ENCODE measurements at places on chromosomes 6 and 20.
A peak's percentile ranks its signal among the peaks of the same experiment; 100 is the strongest.

DNA sequence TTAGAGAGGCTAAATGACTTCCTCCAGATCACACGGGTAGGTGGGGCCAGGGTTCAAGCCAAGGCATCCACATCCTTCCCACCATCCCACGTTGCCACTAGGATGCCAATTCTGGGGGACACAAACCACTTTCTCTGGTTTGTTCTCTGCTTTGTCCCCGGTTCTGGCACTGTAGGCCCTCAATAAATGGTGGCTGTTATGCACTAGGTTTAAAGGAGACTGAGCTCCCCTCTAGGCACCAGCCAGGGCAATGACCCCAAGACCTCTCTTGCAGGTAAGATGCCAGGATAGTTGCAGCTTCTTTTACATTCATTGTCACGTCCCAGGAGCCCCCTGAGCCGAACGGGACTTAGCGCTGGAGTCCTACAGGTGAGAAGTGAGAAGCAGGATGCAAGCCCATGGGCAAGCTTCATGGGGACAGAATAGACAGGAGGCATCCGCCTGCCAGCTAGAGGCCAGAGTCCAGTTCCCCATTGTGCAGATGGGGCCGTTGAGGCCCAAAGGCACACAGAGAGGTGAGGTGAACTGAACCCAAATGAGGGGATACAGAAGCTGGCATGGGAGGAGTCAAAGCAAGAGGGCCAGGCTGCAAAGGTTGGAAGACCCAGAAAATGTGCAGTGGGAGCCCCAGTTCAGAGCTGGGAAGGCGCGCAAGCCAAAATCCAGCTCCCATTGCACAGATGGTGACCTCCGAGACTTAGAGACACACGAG lies 677 bp downstream of the PXMP4 start:
- no peaks in the 10 kb centered on the region for H3K36me3 ChIP-seq
- peaks cover 6% of the 10 kb centered on the region for H3K4me1 ChIP-seq
- H3K27ac ChIP-seq: peak overlapping the region; percentile 70
- H3K4me3 ChIP-seq: peak overlapping the region; percentile 80
- DNase-seq: no peak

- no peak overlapping the region for H3K27ac ChIP-seq
- H3K27me3 ChIP-seq: peaks cover 5% of the 10 kb centered on the region
- H3K4me1 ChIP-seq: no peaks in the 10 kb centered on the region
These were observed 642 bp downstream of the EEF1A2 start for GRCh38 chr20:63497946-63498935.

DNA sequence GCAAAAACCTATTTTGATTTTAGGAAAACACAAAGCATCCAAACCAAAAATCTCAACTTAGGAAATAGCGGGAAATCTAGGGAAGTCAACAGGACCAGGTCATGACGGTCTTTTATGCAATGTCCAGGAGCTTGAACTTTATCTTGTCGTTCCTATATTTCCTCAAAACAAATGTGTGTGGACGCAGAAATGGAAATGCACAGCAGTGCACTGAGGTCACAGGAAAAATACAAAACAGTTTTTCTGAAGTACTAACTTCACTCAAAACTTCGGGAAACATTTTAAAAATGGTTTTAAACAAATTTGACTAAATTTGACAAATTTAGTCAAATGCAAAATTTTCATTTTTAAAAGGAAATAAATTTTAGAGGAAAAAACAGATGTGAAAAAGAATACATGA lies 5.5 kb upstream of the SLC17A2 start:
- no peak overlapping the region for H3K27ac ChIP-seq
- no peak for DNase-seq
- no peak overlapping the region for H3K4me3 ChIP-seq
- H3K4me1 ChIP-seq: no peaks in the 10 kb centered on the region
- H3K36me3 ChIP-seq: no peaks in the 10 kb centered on the region

DNA sequence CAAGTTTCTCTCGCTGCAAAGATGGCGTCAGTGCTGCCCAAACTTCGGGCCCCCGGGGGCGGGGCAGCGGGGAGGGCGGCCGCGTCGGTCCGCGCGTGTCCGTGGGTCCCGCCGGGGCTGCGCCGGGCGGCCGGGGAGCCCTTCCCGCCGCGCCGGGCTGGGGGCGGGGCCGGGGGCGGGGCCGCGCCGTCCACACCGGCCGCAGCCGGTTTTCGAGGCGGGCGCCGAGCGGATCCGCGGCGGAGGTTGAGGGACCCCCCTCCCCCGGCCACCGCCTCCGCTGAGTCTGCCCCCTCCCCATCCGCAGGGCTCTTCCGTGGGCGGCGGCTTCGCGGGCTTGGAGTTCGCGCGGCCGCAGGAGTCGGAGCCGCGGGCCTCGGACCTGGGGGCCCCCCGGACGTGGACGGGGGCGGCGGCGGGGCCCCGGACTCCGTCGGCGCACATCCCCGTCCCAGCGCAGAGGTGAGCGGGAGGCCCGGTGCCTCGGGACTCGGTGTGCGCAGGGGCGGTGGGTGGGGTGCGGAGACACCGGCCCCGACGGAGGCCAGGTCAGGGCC lies 572 bp downstream of the SLC2A4RG start:
- peak overlapping the region; percentile 69 for H3K4me3 ChIP-seq
- no peaks in the 10 kb centered on the region for H3K27me3 ChIP-seq
- peaks cover 22% of the 10 kb centered on the region for H3K36me3 ChIP-seq
- peak; percentile 25 for DNase-seq

- H3K4me1 ChIP-seq: no peaks in the 10 kb centered on the region
- H3K4me3 ChIP-seq: no peak overlapping the region
- H3K27ac ChIP-seq: no peak overlapping the region
These were observed 22.2 kb upstream of the GABRR1 start for GRCh38 chr6:89239338-89239737.

DNA sequence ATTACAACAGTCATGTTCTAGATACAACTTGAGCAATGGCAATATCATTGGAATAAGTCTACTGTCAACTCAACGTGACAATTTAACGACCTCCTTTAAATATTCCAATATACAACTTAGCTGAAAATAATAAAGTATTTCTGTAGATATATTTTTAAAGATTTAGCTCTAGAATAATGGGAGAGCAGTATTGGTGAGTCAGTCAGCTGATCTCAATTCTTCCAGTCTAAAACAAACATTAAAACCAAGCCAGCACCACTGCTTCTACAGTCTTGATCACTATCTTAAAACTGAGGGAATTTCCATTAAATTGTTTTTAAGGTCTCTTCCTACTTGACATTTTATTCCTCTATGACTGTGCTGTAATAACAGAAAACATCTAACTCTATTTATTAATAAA lies 38.2 kb downstream of the NOL7 start:
- DNase-seq: no peak
- no peak overlapping the region for H3K27ac ChIP-seq
- H3K36me3 ChIP-seq: no peaks in the 10 kb centered on the region
- no peaks in the 10 kb centered on the region for H3K27me3 ChIP-seq
- no peaks in the 10 kb centered on the region for H3K4me1 ChIP-seq

- peak overlapping the region; percentile 96 for H3K4me3 ChIP-seq
- no peaks in the 10 kb centered on the region for H3K4me1 ChIP-seq
- peak overlapping the region; percentile 96 for H3K27ac ChIP-seq
- H3K36me3 ChIP-seq: no peaks in the 10 kb centered on the region
These were observed 636 bp downstream of the SUPT3H start for GRCh38 chr6:45377043-45377553.

- DNase-seq: peak; percentile 60
- H3K36me3 ChIP-seq: no peaks in the 10 kb centered on the region
- no peaks in the 10 kb centered on the region for H3K4me1 ChIP-seq
- H3K4me3 ChIP-seq: peak overlapping the region; percentile 41
- no peak overlapping the region for H3K27ac ChIP-seq
- no peaks in the 10 kb centered on the region for H3K27me3 ChIP-seq
These were observed 46.0 kb upstream of the UST start for GRCh38 chr6:148700741-148701311.

DNA sequence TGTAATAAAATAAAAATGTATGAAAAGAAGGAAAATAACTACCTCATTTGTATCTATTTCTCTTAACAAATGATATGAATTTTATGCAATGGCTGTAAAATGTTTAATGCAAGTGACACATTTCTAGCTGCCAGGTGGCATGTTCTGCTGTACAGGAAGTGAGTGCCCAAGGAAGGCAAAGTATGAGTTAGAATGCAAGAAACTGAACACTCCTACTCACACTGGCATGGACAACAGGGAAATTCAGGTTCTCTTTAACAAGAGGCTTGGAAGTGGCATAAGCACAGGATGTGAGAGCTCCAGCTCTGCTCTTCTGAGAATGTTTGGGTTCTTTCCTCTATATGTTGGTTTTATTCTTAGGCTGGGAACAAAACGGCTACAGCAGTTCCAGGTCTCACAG lies 20.4 kb upstream of the LAMA4 start:
- no peak overlapping the region for H3K27ac ChIP-seq
- no peaks in the 10 kb centered on the region for H3K27me3 ChIP-seq
- H3K4me3 ChIP-seq: no peak overlapping the region
- peaks cover 5% of the 10 kb centered on the region for H3K4me1 ChIP-seq

DNA sequence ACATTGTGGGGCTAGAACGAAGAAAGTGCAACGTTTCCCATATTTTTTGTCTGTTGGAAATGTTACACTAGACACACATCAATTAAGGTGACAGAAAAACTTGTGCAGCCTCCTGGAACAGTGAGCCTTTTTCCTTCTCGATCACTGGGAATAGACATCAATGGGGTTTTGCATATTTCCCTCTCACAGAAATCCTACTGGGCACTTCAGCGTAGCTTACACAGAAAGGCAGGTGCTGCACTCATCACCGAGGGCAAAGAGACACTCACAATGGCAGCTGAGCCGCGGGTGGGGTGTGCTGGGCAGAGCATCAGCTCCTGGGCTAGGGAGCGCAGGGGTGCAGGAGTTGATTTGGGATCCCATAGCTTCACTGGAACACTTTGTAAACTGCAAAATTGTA lies 64.5 kb downstream of the THBS2 start:
- no peaks in the 10 kb centered on the region for H3K36me3 ChIP-seq
- peaks cover 13% of the 10 kb centered on the region for H3K4me1 ChIP-seq
- H3K4me3 ChIP-seq: no peak overlapping the region
- no peaks in the 10 kb centered on the region for H3K27me3 ChIP-seq

DNA sequence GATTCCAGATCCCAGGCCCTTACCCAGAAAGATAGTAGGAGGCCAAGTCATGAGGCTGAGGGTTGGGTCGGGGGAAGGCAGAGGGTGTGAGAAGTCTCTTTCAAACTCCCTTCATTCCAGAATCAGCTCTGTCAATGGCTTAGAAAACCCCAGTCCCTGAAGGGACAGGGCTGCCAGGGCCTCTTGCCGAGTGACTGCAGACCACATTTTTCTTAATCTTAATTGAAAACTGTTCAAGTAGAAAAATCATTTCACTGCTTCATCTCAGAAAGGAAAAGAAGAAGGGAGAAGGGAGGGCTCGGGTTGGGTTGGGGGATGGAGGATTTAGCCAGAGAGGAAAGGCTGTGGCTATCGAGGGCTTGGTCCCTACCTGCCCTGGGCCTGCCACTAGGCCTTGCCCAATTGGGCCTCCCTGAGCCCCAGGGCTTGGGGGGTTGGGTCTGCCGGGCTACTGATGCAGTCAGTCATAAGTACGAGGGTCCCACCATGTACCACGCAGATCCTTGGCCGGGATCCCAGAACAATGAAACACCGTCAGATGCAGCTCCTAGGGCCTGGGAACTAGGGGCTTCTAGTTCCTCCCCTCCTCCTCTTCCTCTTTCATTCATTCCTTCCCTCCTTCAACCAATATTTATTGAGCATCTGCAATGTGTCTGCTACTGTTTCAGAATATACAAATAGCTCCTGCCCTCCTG lies 44.0 kb upstream of the CTNNBL1 start:
- H3K27ac ChIP-seq: no peak overlapping the region
- H3K4me1 ChIP-seq: no peaks in the 10 kb centered on the region
- no peak overlapping the region for H3K4me3 ChIP-seq

DNA sequence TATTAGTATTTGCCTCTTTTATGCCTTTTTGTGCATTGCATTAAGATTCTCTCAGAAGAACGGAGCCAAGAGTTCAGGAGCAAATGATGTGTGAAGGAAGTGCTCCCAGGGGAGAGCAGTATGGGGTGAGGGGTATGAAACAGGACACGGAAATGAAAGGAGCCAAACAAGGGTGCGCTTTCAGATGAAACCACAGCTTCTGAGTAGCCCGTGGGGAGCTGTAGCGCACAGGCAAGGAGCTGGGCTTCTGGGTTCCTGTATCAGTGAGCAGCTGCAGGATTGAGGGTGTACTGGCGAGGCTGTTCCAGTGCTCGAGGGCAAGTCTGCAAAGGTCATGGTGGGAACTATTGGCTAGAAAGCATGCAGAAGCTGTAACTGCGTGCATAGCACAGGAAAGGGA lies 25.4 kb downstream of the ANKEF1 start:
- H3K27ac ChIP-seq: no peak overlapping the region
- H3K4me1 ChIP-seq: no peaks in the 10 kb centered on the region
- no peaks in the 10 kb centered on the region for H3K36me3 ChIP-seq
- no peak overlapping the region for H3K4me3 ChIP-seq

DNA sequence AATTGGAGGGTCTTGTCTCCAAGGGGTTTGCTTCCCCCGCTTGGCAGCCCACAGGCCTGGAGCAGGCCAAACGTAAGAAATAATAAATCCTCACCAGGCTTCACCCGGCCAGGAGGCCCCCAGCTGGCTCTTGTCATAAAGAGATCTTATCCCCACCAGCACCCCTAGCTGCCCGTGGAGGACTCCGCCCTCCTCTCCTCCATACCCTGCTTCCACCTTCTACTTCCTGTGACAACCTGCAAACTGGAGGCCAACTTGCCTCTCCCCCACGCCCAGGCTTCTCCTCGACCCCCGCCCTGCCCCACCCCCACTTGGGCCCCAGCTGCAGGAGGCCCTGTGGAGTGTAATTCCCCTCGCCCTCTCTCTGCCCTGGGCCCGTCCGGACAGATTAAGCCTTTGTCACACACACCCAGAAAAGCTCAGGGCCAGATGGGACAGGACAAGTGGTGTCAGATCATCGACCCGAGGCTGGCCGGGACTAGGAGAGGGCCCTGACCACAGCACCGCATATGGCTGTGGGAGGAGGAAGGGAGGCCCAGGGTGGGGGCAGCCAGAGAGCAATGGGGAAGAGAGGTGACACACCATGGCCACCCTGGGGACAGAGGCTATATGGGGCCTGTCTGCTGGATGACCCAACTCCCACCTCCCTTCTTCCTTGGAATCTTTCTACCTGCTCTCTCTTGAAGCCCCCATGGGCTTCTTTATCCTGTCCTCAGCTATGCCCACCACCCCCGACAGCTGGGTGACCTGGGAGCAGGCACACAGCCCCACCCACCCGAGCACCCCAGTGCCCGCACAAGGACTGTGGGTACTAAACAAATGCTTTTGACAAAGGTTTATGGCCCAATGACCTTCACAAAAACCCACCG lies 3.9 kb downstream of the NOL4L start:
- DNase-seq: no peak
- no peak overlapping the region for H3K27ac ChIP-seq
- H3K27me3 ChIP-seq: peaks cover 7% of the 10 kb centered on the region
- H3K36me3 ChIP-seq: no peaks in the 10 kb centered on the region
- no peaks in the 10 kb centered on the region for H3K4me1 ChIP-seq

- H3K27me3 ChIP-seq: no peaks in the 10 kb centered on the region
- DNase-seq: no peak
- no peak overlapping the region for H3K27ac ChIP-seq
- H3K4me3 ChIP-seq: no peak overlapping the region
- H3K36me3 ChIP-seq: no peaks in the 10 kb centered on the region
These were observed 90.7 kb downstream of the TRERF1 start for GRCh38 chr6:42361036-42361435.
